Activated T-helper 17 cell treated with anti-CD3 and anti-CD28 coated beads, Interleukin-2, amount 50 U/mL, for 72 hours (primary cell): ENCODE measurements at places on chromosomes 11 and 22.

- ATAC-seq: no peak
Observed at GRCh38 chr11:60960405-60960804, 8.4 kb upstream of the SLC15A3 start.

- ATAC-seq: no peak
Observed at GRCh38 chr11:92087725-92088537, 136.7 kb upstream of the FAT3 start.

DNA sequence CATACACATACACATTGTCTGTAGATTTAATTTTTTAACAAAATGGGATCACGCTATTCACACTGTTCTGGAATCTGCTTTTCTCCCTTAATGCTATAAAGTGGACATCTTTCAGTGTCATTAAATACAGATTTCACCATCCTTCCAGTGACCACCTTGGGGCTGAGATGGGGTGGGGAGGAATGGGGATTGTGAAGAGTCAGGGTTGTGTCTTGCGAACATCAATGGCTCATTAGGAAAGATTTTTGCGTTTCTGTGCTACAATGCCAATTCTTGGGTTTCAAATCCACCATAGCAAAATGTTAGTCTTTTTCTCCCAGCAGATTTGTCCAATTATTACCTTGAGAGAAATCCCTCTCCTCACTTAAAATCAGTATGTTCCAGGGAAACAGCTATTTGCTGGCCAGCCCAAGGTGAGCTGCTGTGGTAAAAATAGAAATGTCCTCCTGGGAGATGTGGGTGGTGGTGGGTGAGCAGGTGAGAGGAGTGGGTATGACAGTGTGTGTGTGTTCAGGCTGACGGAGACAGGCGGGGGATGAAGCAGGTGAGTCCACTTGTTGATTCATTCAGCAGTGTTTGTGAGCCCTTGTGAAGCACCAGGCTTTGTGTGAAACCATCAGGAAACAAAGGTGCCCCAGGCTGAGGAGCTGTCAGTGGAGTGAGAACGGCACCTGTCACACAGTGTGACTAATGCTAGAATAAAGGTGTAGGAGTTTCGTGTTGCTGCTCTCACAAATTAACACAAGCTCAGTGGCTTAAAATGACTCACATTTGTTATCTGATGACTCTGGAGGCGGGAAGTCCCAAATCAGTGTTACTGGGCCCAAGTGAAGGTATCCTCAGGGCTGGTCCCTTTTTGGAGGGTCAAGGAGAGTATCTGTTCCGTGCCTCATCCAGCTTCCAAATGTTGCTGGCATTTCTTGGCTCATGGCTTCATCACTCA, 1.7 kb upstream of the CBX6 start:
- ATAC-seq: peak; percentile 89

DNA sequence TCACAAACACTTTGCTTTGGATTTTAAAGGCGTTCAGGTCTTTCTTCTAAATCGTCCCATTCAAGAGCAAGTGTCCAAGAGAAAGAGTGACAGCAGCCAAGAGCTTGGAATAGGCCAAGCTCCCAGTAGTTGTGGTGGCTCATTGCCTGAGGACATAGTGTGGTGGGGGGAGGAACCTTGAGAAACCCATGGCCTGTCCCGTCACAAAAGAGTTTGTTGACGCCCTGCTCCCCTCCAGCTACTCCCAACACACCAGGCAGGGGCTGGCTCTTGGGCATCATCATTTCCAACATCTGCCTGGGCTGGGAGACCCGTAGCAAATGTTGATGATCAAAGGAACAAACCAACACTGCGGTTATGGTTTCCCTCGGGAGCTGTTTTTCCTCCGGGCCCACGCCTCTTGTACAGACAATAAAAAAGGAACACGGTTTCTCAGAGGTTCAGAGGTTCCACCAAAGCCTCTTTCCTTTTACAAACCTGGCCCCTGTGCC, 20.8 kb downstream of the FADS3 start:
- no peak for ATAC-seq

GRCh38 chr11:112786886-112787530, 174.2 kb upstream of the NCAM1 start:
- no peak for ATAC-seq
